Neural progenitor cell (in vitro differentiated cells): ENCODE measurements at places on chromosomes 7 and 10. TPM values are rescaled to one million over a fixed set of nuclear protein-coding genes. Genes with fewer than 3 reads are reported as not detected.

The OR6B1 gene
- total RNA-seq: not detected in 2 replicates

DNA sequence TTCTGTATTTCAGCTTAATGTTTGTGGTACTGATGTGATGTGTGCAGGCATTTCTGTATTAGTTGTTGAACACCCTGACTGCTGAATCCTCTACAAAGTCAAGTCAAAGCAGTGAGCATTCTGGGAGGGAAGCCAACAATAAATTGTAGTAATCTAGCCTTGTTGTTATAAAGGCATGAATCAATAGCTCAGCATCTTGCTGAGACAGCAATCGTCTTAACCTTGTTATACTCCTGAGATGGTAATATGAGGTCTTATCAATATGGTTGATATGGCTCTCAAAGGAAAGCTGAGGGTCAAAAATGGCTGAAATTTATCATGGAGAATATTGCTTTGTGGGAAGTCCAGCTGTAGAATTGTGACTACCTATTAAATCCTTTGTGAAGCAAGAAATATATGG lies 299.4 kb downstream of the DNAJB9 start:
- DNase-seq: no peak

GRCh38 chr10:43043773-43044447 lies 33.0 kb upstream of the RET start:
- no peak for DNase-seq

DNA sequence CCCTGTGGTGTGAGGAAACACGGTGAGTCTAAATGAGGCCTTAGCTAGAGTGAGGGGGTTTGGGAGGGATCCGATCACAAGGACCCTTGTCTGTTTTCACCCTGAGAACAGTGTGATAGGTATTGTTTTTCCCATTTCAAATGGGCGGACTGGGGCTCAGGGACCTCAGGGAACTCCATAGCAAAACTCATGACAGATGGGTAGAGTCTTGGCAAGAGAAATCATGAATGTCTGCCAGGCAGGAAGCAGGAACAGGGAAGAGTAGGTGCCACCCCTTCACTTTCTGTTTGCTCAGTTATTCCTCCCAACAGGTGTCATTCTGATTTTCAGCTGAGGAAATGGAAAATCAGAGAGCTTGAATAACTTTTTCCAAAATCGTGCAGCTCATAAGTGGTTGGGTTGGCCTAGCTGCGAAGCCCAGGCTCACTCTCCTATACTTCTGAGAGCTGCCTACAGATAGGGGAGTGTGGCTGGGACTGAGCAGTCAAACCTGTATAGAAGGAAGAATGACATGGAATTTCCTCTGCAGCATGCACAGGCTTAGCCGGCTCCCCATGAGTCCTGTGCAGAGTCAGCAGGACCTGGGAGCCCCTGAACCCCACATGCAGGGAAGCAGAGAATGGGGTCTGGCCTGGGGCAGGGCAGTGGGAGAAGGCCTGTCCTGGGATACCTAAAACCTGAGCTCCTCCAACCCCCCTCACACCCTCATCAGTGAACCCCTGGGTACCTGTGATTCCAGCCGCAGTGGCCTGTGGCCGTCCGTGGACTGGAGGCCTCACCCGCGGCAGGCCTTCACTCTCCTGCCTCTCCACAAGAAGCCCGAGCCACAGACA lies 17.6 kb upstream of the C10orf105 start:
- DNase-seq: no peak

DNA sequence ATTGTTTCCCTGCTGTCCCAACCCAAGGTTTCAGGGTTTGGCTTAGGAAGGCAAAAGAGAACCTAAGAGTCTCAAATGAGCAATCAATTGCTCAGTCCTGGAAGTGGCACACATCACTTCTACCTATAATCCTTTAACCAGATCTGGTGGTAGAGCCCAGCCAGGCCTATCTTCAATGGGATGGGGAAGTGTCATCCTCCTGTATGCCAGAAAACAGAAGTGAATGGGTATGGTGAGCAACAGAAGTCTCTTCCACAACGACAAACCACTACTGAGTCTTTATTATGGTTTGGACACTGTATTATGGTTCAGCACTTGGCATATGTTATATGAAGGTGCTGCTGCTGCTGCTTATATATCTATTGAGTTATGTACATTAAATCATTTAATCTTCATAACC lies 3.0 kb upstream of the AKR1B1 start:
- no peak for DNase-seq

- DNase-seq: no peak
Measured at GRCh38 chr10:34151481-34151880, 663.6 kb downstream of the PARD3 start.

GRCh38 chr7:16531707-16532106 lies 5.1 kb downstream of the LRRC72 start:
- no peak for DNase-seq

- DNase-seq: no peak
Measured at GRCh38 chr10:70124415-70124814, 8.2 kb downstream of the AIFM2 start.

- no peak for DNase-seq
Measured at GRCh38 chr10:90674461-90674860, 183.4 kb downstream of the HTR7 start.

DNA sequence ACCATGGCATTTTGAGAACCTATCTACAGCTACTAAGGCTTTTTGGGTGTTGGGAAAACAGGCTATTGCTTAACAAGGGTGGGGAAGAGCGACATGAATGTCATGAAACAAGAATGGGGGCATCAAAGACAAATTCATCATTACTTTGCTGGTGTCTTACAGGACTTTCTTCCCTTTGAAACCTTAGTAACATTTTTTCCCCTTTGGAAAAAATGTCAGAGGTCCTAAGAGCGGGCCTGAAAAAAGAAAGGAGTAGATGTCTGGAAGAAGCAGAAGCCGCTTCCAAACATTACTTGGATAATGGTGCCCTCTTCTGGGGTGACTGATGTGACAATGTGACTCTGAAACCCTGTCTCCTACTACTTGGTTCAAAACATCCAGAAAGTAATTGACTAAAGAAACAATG lies 3.8 kb upstream of the DDX50 start:
- DNase-seq: peak; percentile 84

The HHEX gene
- not detected in 2 replicates for total RNA-seq

The AIMP2 gene
- total RNA-seq: 38.4 and 52.1 TPM in 2 replicates

GRCh38 chr10:113735913-113736312 lies 15.6 kb upstream of the PLEKHS1 start:
- peak; percentile 39 for DNase-seq

GRCh38 chr7:151058781-151059366 lies 515 bp upstream of the SLC4A2 start:
- peak; percentile 40 for DNase-seq

DNA sequence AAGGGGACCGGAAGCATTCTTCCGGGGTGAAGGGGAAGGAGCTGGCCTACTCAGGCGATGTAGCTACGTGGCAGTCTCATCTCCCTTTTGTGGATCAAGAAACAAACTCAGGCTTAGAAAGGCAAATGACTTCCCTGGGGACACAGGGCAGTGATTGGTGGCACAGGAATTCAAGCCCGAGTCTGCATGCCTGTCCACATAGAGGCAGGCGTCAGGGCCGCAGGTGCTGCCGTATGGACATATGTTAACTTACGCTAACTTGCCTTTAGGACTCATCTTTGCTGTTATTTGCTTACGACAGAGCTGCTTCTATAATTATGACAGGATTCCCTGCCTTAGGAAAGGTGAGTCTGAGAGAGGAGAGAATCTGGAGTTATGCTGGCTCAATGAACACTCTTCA lies 42.3 kb upstream of the KLF6 start:
- no peak for DNase-seq

DNA sequence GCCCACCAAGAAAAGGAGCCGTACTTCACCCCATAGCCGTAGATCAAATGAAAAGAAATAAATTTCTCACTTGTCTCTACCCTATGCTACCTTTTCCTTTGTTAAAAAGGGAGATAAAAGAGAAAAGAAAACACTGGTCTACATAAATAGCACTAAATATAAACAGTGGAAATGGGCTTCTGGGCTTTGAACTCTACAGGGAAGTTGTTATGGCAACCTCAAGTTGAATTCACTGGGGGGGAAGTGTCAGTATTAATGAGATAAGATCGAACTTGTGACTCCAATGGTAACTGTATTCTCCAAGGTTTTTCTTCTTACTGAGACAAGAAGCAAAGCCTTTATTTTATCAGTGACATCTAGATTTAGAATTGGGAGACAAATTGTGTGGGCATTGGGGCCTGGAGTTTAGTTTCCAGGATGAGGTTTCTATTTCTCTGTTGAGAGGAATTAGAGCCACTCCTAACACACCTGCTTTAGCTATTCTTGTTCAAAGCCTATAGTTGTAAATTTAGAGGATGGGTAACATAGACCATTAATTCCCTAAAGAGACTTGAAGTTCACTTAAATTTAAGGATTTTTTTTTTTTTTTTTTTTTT lies 604.3 kb upstream of the GALNT17 start:
- DNase-seq: no peak

DNA sequence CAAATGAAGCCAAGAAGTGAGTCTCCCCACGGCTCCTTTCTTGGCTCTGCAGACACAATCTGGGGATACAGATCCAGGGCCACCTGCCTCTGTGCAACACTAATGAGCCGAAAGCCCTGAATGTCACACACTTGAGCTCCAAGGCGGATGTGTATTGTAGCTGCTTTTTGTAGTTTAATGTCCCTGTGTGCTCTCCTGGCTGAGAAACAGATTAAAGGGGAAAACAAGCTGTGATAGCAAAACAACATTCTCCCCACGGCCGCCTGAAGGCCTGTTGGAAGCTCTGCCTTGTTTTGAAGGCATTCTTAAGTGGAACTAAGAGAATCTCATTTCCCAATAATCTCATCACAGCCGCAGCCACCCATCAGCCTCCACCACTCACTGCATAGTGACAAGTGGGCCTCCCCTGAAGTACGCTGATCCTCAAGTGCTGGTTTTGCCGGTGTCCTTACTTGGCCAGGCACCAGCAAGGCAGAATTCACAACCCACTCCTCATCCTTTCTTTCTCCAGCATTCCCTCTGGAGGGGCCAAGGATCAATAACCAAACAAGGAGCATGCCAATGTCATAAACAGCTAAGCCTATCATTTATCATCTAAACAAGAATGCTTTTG lies 44.4 kb upstream of the AMPH start:
- peak; percentile 20 for DNase-seq

DNA sequence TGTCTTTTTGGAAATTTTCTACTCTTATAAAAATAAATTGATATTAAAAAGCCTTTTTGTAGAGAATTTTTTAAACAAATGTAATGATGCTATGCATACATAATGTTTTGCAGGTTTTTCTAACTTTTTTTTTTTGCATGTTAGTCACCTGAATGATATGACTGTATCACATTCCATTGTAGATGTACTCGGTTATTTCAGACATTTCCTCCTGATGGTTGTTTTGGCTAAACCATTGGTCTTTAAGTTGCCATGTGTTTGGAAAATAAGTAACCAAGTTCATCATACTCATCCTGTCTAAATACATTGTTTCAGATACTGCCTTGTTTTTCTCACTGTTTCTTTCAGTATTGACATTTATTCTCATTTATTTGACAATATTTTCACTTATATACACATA lies 25.8 kb downstream of the NHLRC2 start:
- no peak for DNase-seq

- DNase-seq: no peak
Measured at GRCh38 chr7:156604311-156604710, 36.3 kb upstream of the RNF32 start.

The SPDYE8 gene
- not detected in 2 replicates for total RNA-seq

DNA sequence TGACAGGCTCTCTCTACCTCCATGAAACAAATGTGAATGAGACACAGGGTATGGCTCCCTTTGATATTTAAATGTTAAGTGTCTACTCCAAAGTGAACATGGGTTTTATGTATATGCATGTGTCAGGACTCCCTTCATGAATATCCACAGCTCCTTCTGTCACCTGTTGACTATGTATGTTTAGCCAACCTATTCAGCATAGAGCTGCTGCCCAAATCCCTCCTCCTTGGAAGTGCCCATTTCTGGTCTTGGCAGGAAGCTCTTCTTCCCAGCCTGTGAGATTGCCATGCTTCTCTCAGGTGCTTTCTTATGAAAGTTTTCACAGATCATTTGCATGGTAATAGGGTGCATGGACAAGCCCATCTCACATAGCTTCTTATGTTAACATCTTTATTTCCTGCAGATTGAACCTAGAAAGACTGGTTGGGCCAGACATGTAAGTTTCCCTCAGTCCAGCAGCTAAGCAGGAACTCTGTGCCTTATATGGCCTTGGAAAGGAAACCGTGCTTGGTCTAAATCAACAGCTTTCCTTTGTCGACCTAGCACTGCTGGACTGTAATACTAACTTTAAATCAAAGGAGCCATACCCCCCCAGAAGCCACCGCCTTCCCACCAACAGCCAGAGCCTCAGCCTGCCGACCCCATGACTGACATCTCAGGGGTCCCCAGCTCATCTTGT lies 288.9 kb downstream of the ADARB2 start:
- no peak for DNase-seq

DNA sequence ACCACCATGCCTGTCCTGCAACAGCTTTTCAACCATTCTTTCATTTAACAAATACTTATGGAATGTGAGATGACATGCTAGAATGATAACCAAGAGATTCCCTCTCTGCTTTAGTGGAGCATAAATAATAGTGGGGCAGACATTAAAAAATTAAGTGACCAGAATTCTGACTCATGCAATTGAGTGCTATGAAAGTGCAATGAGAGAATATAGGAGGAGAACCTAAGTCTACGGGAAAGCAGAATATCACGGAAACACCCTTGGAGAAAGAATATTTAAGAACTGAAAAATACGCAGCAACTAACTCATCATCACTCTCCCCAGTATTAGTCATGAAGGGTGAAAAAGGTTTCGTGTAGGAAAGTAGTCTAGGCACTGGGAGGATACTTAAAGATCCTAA lies 7.1 kb downstream of the KIF5B start:
- no peak for DNase-seq

The VAX1 gene
- total RNA-seq: 0.25 TPM in 1 of 2 replicates, not detected in the other

GRCh38 chr10:119807960-119808697 lies 64.5 kb downstream of the MCMBP start:
- no peak for DNase-seq

- DNase-seq: no peak
Measured at GRCh38 chr7:131152766-131153165, 174.9 kb upstream of the MKLN1 start.

The ZCWPW1 gene
- 1.4 and 1.8 TPM in 2 replicates for total RNA-seq

GRCh38 chr7:4823441-4824119 lies 38.2 kb downstream of the PAPOLB start:
- no peak for DNase-seq

- DNase-seq: no peak
Measured at GRCh38 chr7:55193245-55193644, 171.9 kb upstream of the LANCL2 start.
